Brain (organoid and tissue), 16 donors: ENCODE measurements at places on chromosomes 6 and 20. TPM values are rescaled to one million over a fixed set of nuclear protein-coding genes. Genes with fewer than 3 reads are reported as not detected.

The MYH7B gene
- polyA plus RNA-seq = 6.3 TPM

The PREX1 gene
- 64.3 TPM for polyA plus RNA-seq

The CCN6 gene
- not detected for polyA plus RNA-seq

GRCh38 chr6:72580281-72580940 is 41.5 kb upstream of the KCNQ5 start:
- peak; percentile 64 for DNase-seq

The SS18L1 gene
- 39.8 TPM for polyA plus RNA-seq

- no peak for DNase-seq
Observed at GRCh38 chr20:13336308-13337089, 115.4 kb downstream of the ISM1 start.

GRCh38 chr6:43299338-43300293 is 1.6 kb downstream of the SLC22A7 start:
- no peak for DNase-seq

GRCh38 chr6:125919618-125920017 is 37.0 kb upstream of the HINT3 start:
- no peak for DNase-seq

The CUL7 gene
- polyA plus RNA-seq = 35.6 TPM

The TPD52L1 gene
- 33.9 TPM for polyA plus RNA-seq

DNA sequence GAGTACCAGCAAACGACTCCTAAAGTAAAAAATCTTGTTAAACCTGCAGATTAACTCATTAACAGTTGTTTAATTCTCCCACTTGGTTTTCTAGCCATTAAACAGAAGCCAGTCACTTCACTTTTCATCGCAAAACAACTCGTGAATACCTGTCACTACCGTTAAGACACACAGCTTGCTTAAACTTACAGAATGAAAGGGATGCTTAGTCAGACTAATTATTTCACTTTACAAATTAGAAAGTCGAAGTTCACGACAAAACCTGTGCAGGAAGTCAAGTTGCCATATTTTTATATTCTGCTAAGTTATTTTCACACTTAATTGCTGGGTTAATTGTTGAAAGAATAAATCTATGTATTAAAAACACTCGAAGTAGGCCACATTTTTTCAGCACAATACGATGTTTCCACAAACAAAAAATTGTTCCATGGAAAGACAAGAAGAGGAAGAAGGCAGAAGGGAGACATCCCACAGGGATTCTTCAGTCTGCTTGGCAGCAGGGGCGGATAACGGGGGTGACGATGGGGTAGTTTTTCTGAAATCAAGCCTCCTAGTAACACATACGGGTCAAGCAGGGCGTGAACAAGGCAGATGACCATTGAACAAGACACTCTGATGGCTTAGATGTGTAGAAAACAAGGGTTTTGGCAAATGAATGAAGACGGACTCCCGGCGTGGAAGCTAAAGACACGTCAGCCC is 933 bp downstream of the SSR1 start:
- no peak for DNase-seq
